ENCODE measurements at places on chromosomes 3 and 15. TPM values are rescaled to one million over a fixed set of nuclear protein-coding genes. Genes with fewer than 3 reads are reported as not detected.

- H3K27me3 ChIP-seq, result no peaks in the 10 kb centered on the region
- H3K36me3 ChIP-seq, result no peaks in the 10 kb centered on the region
- DNase-seq, result peak; percentile 33
- H3K27ac ChIP-seq, result no peak overlapping the region
These were observed 121.1 kb downstream of the OXSM start for GRCh38 chr3:25910997-25911396.

- H3K4me1 ChIP-seq, result peaks cover 31% of the 10 kb centered on the region
- H3K4me3 ChIP-seq, result no peak overlapping the region
- H3K36me3 ChIP-seq, result no peaks in the 10 kb centered on the region
- H3K27ac ChIP-seq, result peak overlapping the region; percentile 30
These were observed 30.4 kb downstream of the FSTL1 start for GRCh38 chr3:120420360-120420759.

Gene GRIP2
- 0.99 TPM for total RNA-seq

Gene SIDT1
- total RNA-seq, result 1.6 TPM

Gene LRRN1
- 7.5 TPM for total RNA-seq

Gene LTK
- total RNA-seq, result not detected

All from body of pancreas (tissue), 4 donors.